Naive thymus-derived CD4-positive, alpha-beta T cell (primary cell): ENCODE measurements at places on chromosomes 1 and 21. TPM values are rescaled to one million over a fixed set of nuclear protein-coding genes. Genes with fewer than 3 reads are reported as not detected.

DNA sequence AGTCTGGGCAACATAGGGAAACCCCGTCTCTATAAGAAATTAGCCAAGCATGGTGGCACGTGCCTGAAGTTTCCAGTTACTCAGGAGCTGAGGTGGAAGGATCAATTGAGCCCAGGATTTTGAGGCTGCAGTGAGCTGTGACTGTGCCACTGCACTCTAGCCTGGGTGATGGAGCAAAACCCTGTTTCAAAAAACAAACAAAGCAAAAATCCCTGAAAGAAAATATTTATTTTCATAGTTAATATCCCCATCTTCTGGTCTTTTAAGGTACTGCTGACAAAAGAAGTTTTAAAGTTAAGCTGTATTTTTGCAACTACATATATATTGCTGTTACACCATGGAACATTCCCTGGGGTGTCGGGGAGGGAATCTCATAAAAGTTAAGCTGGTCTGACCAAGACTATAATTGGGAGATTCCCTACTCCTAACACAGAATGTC lies 26.0 kb downstream of the VAMP4 start:
- H3K27me3 ChIP-seq: no peaks in the 10 kb centered on the region
- no peaks in the 10 kb centered on the region for H3K4me1 ChIP-seq
- H3K4me3 ChIP-seq: no peak overlapping the region
- H3K36me3 ChIP-seq: no peaks in the 10 kb centered on the region
- DNase-seq: no peak

- no peaks in the 10 kb centered on the region for H3K36me3 ChIP-seq
- H3K4me1 ChIP-seq: no peaks in the 10 kb centered on the region
- H3K27ac ChIP-seq: no peak overlapping the region
- no peak for DNase-seq
These were observed 22.8 kb upstream of the RXRG start for GRCh38 chr1:165467706-165468105.

- no peaks in the 10 kb centered on the region for H3K4me1 ChIP-seq
- DNase-seq: no peak
- no peaks in the 10 kb centered on the region for H3K36me3 ChIP-seq
- H3K4me3 ChIP-seq: no peak overlapping the region
These were observed 36.6 kb upstream of the TMEM52 start for GRCh38 chr1:1955621-1956094.

- DNase-seq: no peak
- peaks cover 6% of the 10 kb centered on the region for H3K4me1 ChIP-seq
- H3K27ac ChIP-seq: no peak overlapping the region
- H3K27me3 ChIP-seq: no peaks in the 10 kb centered on the region
- no peaks in the 10 kb centered on the region for H3K36me3 ChIP-seq
These were observed 56.8 kb upstream of the HNRNPU start for GRCh38 chr1:244920911-244921761.

LIN28A gene
- not detected for total RNA-seq

NOS1AP gene
- total RNA-seq: 0.15 TPM

LCE3D gene
- not detected for total RNA-seq

AADACL3 gene
- total RNA-seq: not detected
